ENCODE measurements at places on chromosomes 2 and 18.
A peak's percentile ranks its signal among the peaks of the same experiment; 100 is the strongest.

- no peak for DNase-seq
Observed at GRCh38 chr2:144496092-144496976, 23.6 kb downstream of the ZEB2 start.

DNA sequence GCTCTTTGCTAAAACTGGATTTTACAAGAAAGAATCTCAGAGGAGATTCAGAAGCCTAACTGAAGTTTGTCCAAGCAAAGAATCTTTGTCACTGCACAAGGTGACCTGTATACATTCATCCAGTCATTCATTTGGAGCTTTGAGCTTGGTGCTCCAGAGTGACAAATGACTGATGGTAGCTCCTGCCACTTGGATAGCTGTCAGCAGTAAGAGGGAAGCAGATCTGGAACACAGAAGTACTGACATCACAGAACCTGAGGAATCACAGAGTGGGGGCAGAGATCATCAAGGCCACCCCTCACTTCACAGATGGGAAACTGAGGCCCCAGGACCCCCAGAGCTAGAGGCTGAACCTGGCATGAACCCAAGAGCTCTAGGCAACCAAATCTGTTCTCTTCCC lies 28.8 kb upstream of the IGFBP2 start:
- DNase-seq: no peak

GRCh38 chr18:8288472-8289195 lies 320.6 kb upstream of the RAB12 start:
- no peak for DNase-seq

GRCh38 chr18:39838831-39839230 lies 2116.2 kb upstream of the PIK3C3 start:
- no peak for DNase-seq

DNA sequence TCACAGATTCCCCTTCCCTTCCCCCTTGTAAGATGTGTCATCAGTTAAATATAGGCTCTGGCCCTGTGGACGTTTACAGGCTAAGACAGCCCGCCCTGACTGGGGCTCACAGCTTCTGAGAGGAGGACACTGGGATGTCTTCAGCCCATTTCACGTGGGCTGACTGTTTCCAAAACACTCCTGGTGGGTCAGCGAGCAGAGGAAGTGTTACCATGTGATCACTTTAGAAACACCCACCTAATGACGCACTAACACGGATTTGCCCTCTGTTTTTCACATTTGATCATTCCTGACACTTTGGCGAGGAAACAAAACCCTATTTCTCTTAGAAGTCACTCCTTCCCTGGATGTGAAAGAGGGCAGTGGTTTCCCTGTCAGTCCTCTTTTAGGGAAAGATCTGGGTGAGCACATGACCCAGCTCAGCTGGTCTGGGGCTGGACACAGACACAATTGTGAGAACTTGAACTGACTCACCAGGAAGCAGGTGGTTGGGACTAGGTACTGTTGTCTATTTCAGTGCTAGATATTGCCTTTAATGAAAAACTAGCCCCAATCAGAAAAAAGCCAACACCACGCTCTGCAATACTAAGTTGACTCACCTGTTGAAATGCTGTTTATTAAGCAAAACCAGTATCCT lies 38.8 kb downstream of the BMP10 start:
- peak; percentile 57 for DNase-seq

DNA sequence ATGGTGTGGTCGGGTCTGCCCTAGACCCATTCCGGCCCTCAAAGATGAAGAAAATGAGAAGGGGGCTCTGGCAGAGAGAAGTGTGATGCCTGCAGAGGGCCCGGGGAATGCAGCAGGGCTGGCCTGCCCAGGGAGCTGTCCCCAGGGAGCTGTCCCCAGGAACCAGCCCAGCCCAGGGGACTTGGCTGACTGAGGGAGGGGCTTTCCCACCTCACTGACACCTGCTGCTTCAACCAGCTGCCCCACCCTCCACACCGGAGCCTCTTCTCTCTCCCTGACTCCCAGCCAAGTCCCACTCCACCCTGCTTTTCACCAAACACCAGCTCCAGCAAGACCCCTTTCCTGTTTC lies 111.2 kb downstream of the STPG4 start:
- peak; percentile 28 for DNase-seq

- no peak for DNase-seq
Observed at GRCh38 chr2:159564081-159564480, 52.3 kb downstream of the BAZ2B start.

GRCh38 chr18:12271376-12272235 lies 17.4 kb downstream of the CIDEA start:
- peak; percentile 72 for DNase-seq

GRCh38 chr18:60664736-60665135 lies 292.2 kb upstream of the MC4R start:
- DNase-seq: no peak

DNA sequence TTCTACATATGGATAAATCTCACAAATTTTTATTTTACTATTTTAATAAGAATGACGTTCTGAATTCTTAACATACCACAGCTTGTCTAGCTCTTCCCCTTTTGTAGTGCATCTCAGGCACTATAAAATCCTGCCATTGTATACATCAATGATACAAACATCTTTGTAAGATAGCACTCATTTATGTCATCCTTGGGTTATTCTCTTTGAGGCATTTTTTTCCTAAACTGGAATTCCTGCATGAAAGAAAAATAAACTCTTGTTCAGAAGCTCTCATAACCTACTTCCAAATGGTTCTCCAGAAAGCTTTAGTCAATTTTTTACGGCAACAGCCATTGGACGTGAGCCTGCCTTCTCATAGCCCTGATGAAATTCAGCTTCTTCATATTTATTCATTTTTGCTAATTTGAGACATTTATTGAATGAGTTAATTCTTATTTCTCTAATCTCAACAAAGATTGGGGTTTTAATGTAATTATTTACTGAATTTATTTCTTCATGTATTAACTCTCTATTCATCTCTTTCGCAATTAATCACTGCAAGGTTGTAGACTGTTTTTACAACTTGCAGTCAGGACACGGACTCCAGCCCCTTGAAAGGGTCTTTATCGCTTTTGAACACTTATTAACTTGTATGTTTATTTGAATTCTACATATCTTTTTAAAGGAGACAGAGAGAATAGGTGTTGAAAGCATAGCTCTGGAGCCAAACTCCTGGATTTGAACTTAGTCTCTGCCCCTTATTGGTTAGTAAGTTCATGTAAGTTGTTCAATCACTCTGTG lies 57.6 kb upstream of the PARD3B start:
- DNase-seq: no peak

GRCh38 chr2:147646818-147647468 lies 197.9 kb upstream of the ACVR2A start:
- DNase-seq: no peak

GRCh38 chr18:70499218-70499691 lies 210.4 kb downstream of the SOCS6 start:
- peak; percentile 19 for DNase-seq

DNA sequence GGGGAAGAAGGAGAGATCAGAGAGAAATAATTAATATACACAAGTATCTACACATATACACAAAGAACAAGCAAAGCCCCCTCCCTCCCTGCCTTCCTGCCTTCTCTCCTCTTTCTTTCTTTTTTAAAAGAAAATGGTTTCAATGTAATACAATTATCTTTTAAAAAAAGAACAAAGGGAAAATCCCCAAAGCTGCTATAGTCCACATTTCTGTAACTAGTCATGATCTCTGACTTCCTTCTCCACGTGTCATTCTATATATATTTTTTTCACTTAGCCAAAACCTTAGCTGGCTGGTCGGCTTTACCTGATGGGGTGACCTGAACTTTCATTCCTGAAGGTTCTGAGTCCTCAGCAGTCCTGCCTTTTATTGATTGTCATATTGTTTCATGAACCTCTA lies 44.3 kb downstream of the MAP3K20 start:
- DNase-seq: no peak

DNA sequence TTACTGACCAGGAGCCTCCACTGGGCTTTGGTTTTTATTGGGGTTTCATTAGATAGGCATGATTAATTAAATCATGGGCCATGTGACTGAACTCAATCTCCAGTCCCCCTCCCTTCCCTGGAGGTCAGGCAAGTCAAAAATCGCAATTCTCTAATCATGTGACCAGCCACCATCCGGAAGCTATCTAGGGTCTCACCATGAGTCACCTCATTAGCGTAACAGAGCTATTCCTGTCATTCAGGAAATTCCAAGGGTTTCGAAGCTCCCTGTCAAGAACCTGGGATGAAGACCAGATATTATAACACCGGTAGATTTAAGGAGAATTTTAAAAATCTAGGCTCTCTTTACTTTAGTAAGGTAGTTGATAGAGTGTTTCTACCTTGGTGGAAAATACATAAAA lies 180.3 kb upstream of the TCF4 start:
- DNase-seq: no peak

DNA sequence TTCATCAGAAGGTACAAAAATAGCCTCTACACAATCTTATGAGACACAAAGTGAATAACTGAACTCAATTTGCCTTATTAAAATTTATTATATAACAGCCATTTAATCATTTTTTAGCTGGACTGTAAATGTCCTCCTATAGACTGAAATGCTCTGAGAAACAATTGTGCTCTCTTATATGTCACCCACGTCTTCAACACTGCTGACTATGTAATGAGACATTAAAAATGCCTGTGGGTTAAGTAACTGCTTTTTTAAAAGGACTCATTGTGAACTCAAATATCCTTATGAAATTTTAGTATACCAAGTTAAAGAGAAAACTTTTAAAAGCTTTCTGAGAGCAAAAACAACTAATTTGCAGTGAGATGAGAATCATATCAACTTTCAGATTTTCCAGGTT lies 10.4 kb upstream of the GALNT1 start:
- no peak for DNase-seq

DNA sequence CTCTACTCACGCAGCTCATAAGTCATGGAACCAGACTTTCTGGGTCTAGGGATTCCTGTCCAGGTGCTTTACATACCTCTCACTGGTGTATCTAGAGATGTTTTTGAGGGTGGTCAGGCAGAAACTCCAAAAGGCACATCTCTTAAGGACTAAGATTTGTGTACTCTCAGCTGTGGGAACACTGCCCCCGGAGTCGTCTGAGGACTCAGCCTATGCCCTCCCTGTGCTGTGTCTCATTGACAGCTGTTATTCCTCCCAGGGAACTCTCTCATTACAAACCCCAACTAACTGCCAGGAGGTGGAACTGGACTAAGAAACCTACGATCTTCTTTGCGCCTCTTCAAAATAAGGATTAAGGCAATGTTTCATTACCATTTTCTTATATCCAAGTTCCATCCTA lies 293.9 kb upstream of the DLGAP1 start:
- DNase-seq: no peak

DNA sequence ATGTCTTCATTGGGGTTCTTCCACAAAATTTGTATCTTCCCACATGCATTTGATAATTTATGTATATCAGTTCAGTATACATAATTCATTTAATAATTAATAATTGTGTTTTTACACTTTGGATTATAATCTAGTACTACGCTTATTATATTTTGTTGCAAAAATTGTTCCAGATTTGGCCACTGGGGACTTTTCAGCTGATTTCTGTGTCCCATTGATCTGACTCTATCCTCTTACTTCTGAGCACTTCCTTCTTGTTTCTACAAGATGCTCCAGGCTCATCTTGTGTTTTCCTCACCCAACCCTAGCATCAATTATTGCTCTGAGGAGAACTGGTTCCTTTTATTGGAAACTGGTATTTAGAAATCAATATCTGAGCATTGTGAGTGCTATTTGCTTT lies 215.3 kb upstream of the CDH19 start:
- DNase-seq: no peak

DNA sequence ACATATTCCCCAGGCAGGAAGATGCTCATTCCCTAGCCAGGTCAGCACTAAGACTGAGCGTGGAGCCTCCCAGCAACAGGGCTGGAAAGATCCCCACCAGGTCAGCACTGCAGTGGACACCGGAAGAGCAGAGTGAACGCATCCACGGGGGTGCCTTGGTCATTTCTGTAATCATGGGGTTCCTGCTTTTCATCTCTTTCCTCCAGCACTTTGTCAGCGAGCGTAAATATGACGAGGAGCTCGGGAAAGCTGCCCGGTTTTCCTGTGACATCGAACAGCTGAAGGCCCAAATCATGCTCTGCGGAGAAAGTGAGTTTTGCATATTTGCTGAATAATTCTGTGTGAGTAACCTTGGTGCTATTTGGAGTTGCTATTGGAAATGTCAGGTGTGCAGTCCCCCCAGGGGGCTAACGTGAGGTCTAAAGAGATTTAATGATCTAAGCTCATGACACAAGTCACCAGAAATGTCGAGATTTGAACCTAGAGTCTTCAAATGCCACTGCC lies 40.1 kb downstream of the KCTD18 start:
- no peak for DNase-seq

- peak; percentile 43 for DNase-seq
Observed at GRCh38 chr2:199985625-199986207, 30.3 kb downstream of the MAIP1 start.

- no peak for DNase-seq
Observed at GRCh38 chr2:236971131-236971821, 114.4 kb upstream of the COPS8 start.

DNA sequence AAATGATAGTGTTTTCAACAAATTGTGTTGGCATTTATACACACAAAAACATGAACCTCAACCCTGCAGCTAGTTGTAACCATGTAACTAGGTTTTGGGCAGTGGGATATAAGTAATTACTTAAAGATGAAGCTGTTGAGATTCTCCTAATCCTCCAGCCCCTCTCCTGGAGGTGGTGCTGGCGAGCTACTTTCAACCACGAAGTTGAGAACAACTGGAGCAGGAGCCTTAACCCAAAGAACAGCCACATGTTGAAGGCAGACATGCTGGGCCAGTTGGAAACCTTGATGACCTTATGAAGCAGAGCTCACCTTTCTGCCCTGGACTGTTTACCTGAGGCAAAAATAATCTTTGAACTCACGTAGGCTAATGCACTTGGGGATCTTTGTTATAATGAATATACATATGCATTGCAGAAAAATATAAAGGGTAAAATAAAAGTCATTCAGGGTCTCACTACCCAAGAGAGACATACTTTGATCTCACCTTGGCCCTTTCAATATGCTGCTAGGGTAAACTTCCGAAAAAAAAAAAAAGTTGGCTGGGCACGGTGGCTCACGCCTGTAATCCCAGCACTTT lies 89.6 kb upstream of the NPAS2 start:
- no peak for DNase-seq

DNA sequence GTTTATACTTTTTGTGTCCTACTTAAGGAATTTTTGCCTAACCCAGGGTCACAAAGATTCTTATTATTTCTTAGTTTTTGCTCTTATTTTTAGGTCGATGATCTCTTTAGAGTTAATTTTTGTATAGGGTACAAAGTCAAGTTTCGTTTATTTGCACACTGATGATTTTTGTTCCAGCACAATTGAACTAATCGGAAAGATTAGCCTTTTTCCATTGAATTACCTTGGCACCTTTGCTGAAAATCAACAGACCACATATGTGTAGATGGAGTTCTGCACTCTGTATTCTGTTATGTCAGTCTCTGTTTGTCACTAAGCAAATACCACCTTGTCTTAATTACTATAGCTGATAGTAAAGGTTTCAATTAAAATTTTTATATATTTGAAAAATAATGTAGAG lies 18.7 kb downstream of the EML4 start:
- no peak for DNase-seq

DNA sequence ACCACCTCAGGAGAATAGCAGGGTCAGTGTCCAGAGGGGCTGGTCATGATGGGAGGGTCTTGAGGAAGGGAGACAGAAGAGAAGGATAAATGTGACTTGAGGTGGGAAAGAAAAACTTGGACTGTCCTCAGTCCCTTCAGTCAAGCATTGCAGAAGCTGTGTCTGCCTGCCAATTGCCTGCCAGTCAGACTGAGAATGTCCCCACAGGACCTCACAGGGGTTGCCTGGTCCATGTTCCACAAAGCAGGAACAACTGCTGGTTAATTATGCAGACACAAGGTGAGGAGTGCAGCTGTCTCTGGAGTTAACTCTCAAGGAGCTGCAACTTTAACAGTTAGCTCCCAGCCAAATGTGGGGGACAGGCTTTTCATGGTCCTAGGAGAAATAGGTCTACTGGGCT lies 75.7 kb downstream of the TRIM43 start:
- no peak for DNase-seq

Measured in B cell (primary cell).